ENCODE measurements at places on chromosomes 1 and 21.

GRCh38 chr1:245407983-245408382, 253.2 kb downstream of the KIF26B start:
- DNase-seq: no peak

GRCh38 chr1:8525558-8526275, 207.8 kb downstream of the SLC45A1 start:
- DNase-seq: peak; percentile 95

DNA sequence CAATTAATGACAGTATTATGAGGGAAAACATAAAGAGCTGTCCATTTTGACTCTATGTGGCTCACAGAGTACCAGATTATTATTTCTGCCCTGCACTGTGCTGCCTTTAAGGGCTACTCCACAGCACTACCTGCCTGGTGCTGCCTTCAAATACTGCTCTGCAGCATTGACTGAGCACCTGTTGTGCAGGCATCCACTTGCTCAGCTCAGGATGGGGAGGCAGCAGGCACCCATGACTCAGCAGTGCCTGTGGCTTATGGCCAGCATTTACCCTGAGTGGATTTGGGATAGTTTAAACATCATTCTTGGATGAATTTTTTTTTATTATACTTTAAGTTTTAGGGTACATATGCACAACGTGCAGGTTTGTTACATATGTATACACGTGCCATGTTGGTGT, 953 bp upstream of the KPRP start:
- DNase-seq: no peak

DNA sequence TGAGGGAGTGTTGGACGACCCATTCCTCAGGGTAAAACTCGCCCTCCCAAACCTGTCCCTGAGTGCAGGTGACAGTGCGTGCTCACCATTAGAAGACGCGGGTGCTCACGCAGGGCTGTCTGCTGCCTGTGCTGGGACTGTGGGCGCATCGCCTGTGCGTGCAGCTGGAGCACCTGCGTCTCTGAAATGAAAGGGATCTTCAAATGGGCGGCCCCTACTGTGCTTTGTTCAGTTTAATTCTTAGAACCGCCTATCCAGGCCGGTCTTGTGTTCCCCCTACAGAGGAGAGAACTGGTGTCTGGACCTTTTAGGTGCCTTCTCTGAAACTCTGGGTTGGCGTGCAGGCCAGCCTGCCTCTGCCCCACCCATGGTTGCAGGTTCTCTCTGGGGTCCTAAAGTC, 125.8 kb downstream of the PCBP3 start:
- DNase-seq: no peak

DNA sequence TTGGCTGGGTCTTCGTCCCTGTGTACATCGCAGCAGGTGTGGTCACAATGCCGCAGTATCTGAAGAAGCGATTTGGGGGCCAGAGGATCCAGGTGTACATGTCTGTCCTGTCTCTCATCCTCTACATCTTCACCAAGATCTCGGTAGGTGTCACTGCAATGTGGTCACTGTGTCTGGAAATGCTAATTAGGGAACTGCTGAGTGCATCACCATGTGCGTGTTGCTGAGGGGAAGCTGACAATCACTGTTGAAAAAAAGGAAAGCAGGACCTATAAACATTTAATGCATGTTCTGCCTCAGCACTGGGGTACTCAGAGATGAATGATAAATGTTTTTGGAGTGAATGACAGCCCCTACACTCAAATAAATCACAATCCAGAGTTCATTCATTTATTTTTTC, 6.8 kb downstream of the SLC5A9 start:
- DNase-seq: no peak

DNA sequence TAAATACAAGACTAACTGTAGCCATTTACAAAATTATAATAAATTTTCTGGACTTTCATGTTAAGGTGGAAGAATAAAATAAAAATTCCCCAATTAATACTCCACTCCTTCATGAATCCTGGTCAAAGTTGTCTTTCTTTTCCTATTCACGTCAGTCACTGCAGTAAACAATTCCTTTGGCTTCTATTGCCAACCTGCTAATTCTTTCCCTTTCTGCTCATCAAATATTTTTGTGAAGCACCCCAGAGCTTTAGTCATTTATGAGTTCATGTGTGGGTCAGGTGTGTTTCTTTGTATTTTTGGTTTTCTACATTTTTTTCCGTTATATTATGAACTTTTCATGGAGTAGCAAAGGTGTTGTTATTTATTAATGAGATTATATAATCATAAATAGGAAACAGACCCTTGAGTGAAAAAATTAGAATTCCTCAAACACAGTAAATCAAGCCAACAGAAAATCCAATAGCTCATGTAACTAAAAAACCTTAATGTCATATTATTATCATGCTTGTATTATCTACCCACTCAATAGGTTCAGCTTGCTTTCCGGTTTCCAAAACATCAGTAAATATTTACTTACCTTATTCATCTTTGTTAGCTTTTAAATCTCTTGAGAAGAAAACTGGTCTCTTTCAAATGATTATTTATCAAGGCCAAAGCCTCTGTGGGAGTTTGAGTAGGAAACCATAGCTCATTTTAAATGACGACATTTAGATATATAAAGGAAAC, 29.6 kb upstream of the PLA2G4A start:
- DNase-seq: no peak

GRCh38 chr1:197750366-197750765, 24.9 kb downstream of the DENND1B start:
- DNase-seq: no peak

GRCh38 chr1:223106856-223107255, 36.2 kb downstream of the TLR5 start:
- peak; percentile 18 for DNase-seq

DNA sequence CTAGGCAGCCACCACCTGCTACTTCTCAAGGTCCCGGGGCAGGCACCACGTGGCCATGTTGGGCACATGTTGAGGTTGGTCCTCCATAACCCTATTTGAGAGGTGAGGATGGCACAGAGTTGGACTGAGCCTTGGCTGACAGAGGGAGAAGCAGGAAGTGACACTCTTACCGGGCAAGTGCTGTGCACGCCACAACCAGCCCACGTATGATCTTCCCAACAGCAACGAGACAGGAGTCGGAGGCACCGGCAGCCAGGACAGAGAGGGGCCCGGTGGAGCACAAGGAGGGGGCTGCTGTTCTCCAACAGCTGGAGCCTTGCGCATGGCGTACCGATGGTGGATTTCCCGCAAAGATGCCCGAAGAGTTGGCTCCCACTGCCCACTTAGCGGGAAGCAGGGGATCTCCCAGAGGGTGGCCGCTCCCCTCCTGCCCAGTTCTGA, 3.4 kb downstream of the CLEC20A start:
- DNase-seq: no peak

DNA sequence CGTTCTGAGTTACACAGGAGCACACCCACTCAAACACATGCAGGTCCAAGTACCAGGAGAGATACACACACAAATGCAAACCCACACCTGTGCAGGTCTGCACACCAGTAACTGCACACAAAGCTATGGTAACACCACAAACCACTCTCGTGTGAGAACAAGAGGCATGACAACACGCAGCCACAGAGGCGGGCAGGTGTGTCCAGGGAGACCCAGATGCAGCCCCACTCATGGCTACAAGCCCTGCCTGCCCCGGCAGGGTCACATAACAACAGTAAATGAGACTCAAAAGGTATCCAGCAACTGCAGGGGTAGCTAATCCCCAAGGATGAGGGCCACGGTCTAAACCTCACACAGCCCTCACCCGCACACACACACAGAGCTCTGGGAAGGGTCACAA, 48.1 kb downstream of the RAP1GAP start:
- DNase-seq: no peak

DNA sequence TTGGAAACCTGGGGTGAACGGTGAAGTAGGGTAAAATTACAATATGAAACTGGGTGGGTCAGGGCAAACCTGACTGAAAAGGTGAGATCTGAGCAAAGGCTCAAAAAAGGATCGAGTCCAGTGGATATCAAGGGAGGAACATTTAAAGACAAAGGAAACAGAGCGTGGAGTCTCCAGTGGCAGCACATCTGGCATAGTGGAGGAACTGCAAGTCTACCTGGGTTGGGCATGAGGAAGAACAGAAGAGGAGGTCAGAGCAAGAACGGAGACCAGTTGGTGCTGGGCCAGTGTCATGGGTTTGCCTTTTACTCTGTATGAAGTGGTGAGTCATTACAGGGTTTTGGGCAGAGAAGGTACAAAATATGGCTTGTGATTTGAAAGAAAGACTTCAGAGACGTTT, 163.7 kb downstream of the NTPCR start:
- peak; percentile 45 for DNase-seq

DNA sequence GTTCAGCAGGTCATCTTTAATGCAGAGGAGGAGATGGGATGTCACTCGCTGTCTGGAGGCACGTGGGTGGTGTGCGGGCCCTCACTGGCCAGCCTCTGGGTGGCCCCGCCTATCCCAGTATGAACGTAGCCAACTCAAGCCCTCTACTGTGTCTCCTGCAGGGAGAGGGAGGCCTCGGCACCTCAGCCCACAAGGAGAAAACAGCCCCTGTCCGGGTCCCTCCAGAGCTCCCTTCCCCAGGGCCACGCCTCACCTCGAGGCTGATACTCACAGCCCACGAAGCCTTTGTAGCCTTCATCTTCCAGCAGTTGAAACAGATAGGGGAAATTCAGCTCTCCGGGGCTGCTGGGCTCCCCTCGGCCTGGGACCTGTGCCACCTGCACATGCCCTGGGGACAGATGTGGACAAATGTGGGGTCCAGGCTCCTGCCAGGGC, 2.6 kb downstream of the HYI start:
- DNase-seq: no peak

GRCh38 chr1:21814241-21814918, 2.3 kb downstream of the LDLRAD2 start:
- no peak for DNase-seq

- no peak for DNase-seq
These were observed 57.7 kb downstream of the PRRX1 start for GRCh38 chr1:170721621-170722020.

DNA sequence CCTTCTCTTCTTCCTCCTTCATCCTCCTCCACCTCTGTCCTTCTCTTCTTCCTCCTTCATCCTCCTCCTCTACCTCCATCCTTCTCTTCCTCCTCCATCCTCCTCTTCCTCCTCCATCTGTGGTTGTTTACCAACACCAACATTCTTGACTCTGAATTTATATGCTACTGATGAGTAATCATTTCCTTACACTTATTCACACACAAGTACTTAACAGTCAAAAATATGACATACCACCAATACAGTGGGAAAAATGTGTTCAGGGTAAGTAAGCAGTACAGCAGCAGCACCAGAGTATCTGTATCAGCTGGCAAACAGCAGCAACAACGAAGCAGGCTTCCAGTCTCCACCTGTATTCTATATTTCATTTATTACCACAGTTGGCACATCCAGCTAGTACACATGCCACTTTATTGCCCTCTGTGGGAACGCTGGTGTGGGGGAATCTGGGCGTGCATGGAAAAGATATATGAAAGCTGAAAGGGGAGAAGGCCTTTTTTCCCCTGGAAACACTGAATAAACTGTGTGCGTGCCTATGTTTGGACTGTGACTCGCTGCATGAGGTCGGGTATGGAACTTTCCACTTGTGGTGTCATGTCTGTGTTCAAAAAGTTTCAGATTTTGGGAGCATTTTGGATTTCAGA, 16.0 kb downstream of the ADSS2 start:
- peak; percentile 67 for DNase-seq

Data from fibroblast of skin of right biceps (primary cell).